HFFc6 (cell line): ENCODE measurements at places on chromosomes 11 and 22.

GRCh38 chr11:72758304-72758689 lies 6.1 kb upstream of the ARAP1 start:
- peak; percentile 50 for DNase-seq

DNA sequence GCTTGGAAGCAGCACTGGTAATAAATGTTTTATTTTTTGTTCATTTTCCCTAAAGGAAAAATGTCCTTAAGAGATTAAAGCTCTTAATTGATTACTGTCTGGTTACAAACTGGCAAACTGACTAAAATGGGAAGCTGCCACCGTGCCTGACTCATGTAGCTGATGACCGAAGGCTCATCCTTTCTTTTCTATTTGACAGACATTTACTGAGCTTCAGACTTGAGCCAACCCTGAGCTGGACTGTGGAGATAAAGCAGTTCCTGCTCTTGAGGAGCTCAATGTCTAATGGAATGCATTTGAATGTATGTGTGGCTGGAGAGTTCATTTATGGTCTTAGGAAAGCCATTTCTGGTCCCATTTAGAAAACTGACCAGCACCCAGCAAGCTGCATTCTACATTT lies 91.3 kb downstream of the RNF169 start:
- no peak for DNase-seq

DNA sequence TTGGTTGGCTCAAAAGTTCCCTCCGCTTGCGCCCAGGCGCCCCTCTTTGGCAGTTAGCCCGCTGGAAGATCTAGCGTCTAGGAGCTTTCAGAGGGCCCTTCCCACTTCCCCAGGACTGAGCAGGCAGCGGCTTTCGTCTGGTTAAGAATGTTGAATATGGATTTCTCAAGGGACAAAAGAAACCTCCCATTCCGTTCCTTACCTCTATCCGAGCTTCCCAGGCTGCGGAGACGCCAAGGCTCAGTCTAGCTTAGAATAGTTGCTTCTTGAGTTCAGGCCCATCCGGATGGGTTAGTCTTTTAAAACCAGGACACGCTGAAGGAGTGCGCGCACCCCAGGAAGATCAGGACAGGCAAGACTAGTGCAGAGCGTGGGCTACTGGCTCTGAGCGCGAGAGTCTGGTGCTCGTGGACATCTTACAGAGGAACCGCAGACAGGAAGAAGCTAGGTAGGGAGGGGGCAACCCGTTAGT lies 1.6 kb downstream of the NELL1 start:
- no peak for DNase-seq

GRCh38 chr22:42860968-42861367 lies 3.9 kb upstream of the ARFGAP3 start:
- DNase-seq, result no peak

DNA sequence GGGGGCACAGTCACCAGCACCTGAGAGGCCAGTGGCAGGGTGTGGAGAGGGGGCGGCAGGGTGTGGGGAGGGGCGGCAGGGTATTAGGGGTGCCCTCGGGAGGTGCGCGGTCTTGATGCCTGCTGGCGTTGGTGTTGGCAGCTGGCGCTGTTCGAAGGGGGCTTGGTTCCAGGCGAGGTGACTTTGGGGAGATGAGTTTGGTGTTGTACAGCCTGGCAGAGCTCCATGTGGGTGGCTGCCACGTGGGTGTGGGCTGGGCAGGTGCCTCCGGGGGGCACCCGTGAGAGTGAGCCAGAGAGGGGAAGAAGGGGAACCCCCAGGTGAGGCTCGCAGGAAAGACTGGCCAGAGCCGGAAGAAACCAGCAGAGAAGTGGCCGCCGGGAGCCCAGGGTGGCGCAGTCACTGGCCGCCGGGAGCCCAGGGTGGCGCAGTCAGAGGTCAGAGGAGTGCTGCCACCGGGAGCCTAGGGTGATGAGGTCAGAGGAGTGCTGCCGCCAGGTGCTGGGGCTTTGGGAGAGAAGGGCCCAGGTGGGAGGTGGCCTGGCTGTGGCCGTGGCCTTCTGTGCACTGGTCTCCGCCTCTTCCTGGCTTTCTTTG lies 44.7 kb downstream of the MUC6 start:
- no peak for DNase-seq

DNA sequence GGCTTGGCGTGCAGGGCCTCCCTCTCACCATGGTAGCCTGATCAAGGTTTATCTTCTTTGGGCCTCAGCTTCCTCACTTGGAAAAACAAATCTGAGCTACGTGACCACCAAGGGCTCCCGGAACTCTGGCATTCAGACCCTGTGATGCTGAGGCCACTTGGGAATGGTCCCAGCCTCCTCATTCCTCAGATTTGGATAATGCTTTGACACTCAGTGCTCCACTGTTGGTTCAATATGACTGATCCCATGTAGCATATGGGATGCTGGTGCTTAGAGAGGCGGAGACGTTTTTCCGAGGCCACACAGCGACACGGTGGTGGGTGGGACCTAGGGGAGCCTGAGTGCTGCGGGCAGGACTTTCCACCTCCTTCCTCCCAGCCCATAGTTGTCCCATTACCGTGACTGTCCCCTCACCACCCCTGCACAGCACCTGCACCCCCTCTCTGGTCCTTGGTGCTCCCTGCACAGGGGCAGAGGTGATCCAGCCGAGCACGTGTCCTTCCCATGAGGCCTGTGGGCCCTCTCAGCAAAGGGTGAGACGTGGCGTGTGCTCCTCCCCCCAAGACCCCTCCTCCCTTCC lies 23.1 kb downstream of the MB start:
- DNase-seq, result no peak

DNA sequence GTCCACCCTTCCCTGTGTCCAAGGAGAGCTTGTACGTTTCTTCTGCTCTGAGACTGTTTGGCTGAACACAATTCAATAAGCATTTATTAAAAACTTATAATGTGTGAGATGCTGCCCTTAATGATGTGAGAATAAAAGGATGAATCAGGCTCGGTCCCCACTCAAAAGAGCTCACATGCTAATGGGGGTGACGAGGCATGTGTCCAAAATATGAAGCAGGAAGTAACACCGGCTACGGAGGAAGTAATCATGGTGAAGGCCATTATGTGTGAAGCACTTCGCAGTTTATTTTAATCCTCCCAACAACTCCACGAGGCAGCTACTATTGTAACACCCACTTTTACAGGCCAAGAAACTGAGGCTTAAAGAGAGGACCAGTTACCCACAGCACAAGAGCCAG lies 3.4 kb upstream of the RASD2 start:
- no peak for DNase-seq

GRCh38 chr11:20112291-20113148 lies 47.8 kb downstream of the DBX1 start:
- peak; percentile 86 for DNase-seq

DNA sequence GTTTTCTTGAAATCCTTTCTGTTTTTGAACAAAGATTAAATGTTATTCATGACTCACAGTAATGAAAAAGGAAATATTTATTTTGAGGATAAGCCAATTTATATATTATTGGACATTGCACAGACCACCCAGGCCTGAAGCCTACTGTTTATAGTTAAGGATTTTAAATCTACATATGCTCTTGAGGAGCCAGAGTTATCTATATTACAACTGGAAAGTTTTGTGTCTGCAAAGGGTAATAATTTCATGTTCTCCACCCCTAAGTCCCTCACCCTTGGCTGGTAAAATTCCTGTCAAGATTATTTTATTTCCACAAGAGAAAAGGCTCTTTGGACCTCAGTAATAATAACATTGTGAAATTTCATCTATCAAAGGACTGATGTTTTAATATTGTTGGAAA lies 228.2 kb downstream of the TMEM135 start:
- DNase-seq, result no peak

- DNase-seq, result peak; percentile 31
Measured at GRCh38 chr11:39374963-39375698, 2084.3 kb downstream of the LRRC4C start.

- DNase-seq, result no peak
Measured at GRCh38 chr11:2843551-2843950, 42.0 kb downstream of the CDKN1C start.

DNA sequence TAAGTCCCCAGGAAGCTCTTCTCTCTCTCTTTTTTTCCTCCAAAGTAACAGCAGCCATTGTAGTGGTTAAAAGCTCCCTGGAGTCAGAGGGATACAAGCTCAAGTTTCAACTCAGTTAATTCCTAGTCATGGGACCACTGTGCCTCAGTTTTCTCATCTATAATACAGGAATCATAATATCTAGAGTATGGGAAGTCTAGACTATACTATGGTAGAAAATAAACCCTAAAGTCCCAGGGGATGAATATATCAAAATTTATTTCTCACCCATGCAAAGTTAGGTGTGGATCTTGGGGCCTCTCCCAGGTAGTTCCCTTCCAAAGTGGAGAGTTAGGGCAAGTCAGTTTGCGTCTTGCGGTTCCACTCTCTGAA lies 33.7 kb downstream of the C11orf58 start:
- no peak for DNase-seq

- DNase-seq, result no peak
Measured at GRCh38 chr22:49545606-49546005, 282.1 kb downstream of the BRD1 start.

DNA sequence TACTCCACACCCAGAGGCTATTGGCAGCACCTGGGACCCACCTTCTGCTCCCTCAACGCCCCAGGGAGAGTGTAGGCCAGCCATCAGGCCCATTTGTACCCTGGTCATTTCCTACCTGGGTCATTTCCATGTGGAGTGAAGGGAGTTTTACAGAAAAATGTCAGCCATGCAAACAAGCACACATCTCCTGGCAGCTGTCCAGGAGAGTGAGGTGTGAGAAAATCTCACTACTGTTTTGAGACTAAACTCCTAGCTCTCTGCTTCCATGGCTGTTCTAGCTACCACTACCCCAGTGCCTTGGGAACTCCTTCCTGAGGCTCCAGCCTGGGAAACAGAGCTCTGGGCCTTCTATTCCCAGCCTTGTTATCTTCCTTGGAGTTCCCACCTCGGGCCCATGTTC lies 2.8 kb upstream of the TMPRSS13 start:
- DNase-seq, result no peak

GRCh38 chr22:50105208-50106100 lies 15.6 kb downstream of the MOV10L1 start:
- peak; percentile 15 for DNase-seq

DNA sequence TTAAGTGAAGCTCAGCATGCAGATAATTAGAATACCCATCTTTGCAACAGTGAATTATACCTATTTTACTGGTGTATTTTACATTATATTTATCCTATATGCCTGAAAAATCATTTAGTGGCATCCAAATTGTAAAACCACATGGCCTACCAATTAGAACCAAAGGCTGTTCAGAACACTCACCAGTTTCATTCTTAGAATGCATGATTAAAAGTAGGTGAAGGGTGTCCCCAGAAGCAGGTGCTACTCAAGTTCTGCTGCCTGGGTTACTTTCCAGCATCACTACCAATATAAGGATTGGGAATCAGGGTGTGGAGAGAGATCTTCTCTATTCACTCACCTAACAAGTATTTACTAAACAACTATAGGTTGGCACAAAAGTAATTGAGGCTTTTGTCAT lies 103.3 kb downstream of the SGSM3 start:
- DNase-seq, result no peak

DNA sequence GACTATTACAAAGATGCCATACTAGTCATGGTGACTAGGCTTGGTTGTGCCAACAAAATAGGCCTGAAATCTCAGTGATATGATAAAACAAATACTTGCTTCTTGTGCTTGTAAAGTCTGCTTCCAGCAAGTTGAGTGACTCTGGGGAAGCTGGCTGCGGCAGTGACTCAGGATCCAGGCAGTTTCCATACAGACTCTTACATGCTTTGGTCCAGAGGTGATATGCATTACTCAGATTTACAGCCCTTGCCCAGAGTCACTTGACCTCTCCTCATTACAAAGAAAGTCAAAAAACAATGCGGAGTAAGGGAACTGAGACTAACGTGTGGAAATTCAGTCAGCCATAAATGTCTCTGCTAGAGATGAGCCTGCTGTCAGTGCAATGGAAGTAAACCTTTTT lies 387.5 kb downstream of the KCNA4 start:
- peak; percentile 0 for DNase-seq

- DNase-seq, result no peak
Measured at GRCh38 chr22:20545681-20546521, 38.5 kb downstream of the MED15 start.

- DNase-seq, result no peak
Measured at GRCh38 chr11:16895306-16895705, 118.9 kb downstream of the PLEKHA7 start.

DNA sequence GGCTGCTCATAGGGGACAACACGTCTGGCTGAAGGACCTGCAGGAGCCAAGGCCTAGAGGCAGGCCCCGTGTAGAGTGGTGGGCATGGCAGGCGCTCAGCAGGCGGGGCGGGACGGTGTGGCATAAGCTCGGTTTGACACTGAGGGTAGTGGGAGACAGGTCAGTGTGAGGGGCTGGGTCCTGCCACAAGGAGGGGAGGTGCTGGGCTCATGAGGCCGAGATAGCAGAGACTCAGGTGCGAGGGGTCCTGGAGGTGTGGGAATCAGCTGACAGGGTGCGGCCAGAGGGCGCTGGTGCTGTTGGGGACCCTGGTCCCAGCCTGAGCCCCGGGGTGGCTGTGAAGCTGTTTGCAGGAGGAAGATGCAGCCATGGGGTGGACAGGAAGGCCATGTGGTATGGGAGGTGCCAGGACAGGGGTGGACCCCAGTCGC lies 6.7 kb downstream of the SLC22A12 start:
- no peak for DNase-seq

DNA sequence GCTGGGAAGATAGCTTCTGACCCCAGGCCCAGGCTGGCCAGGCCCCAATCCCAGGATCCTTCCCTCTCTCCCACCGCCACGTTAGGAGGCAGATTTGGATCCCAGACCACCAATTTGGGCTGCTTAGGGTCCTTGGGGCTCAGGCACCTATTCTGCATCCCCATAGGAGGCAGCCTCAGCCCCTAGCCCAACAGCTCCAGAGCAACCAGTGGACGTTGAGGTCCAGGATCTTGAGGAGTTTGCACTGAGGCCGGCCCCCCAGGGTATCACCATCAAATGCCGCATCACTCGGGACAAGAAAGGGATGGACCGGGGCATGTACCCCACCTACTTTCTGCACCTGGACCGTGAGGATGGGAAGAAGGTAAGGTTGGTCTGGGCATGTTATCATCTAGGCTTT lies 16.1 kb downstream of the TUB start:
- DNase-seq, result no peak

DNA sequence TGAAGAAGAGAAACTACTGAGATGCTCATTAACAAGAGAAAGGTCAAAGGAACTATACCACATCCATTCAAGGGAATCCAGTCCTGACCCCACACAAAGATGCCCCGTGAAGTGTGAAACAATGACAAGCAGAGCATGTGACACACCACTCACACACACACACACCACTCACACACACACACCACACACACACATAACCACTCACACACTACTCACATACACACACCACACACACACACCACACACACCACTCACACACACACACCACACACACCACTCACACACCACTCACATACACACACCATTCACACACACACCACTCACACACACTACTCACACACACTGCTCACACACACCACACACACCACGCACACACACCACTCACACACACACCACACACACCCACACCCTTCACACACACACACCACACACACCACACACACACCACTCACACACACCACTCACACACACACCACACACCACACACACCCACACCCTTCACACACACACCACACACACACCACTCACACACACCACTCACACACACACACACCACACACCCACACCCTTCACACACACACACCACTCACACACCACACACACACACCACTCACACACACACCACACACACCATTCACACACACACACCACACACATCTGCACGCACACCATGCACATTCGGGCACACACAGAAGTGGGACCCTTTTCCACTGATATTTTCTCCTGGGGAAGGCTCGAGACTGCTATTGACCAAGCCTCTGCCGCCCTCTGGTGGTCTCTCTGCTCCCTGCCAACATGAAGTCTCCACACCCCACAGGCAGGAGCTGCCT lies 32.0 kb upstream of the COMT start:
- DNase-seq, result peak; percentile 66

GRCh38 chr11:116217441-116217840 lies 555.3 kb downstream of the BUD13 start:
- no peak for DNase-seq
